T-helper 1 cell (primary cell): ENCODE measurements at places on chromosomes 7 and 10.
A peak's percentile ranks its signal among the peaks of the same experiment; 100 is the strongest.

DNA sequence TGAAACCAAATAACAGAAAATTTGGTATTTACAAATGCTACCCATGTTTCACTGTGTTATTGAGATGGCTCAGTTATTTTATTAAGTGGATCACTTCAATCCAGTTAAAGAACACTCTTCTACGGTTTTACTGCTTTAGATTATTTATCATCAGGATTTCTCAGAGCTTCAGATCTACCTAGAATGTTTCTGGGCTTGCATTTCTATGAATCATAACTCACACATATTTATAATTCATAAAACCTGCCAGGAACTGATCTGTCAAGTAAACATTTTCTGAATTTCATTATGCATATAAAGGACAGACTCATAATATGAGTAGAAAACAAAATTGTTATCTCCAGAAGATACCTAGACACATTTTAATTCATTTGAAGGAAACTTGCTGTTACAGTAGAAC is 1172.3 kb upstream of the LRRTM3 start:
- no peak for DNase-seq

DNA sequence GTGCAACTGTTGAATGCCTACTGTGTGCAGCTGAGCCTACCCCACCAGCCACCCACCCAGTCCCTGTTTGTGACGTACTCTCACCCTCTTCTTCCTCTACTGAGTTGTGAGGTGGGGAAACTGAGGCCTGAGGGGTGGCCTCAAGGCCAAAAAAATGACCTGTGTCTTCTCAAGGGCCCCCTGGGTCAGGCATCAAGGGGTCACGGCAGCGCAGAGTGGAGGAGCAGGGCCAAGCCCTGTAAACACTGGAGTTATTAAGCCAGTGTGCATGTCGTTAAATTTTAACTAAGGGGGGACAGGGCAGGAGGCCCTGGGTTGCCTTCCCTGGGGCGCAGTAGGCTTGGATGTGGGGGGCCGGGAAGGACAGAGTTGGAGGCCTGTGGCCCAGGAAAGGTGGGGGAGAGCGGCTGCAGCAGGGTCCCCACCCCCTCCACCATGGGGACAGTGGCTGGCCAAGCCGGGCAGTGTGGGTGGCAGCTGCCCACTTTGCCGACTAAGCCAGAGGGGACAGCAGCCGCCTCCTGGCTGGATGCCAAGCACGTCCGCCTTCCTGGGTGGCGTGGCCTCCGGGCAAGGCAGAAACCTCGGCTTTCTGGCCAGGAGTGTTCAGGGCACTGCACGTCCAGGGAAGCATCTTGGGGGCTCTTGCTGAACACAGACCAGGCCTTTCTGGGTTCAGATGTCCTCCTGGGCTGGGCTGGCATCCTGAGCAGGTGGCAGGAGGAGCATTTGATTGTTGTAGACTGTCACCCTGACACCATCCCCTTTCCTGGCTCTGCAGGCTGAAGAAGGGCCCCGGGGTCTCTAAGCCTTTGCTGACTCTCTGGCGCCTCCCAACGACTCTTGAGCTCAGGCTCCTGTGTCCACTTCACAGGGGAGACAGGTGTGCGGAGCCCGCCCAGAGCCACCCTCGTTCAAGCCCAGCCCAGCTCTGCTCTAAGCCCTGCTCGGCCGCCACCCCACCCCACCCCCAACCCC is 1.9 kb downstream of the SLC29A4 start:
- DNase-seq, result no peak

DNA sequence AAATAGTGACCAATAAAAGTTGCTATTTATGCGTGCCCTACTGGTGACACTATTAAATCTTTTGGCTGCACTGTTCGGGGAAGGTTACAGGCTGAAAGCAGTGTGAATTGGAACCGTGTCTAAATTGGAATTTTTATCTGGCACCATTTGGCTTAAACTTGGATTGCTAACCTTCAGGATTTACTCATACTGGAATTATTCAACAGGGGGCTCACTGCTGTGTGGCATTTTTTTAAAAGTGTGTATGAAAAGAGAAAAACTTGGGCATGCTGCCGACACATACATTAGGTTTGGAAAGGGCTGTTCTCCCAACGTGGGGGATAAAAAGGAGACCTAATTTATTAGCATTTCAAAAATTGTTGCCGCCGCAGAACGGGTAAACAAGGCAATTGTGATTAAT is 537.9 kb upstream of the MGMT start:
- no peak for DNase-seq

DNA sequence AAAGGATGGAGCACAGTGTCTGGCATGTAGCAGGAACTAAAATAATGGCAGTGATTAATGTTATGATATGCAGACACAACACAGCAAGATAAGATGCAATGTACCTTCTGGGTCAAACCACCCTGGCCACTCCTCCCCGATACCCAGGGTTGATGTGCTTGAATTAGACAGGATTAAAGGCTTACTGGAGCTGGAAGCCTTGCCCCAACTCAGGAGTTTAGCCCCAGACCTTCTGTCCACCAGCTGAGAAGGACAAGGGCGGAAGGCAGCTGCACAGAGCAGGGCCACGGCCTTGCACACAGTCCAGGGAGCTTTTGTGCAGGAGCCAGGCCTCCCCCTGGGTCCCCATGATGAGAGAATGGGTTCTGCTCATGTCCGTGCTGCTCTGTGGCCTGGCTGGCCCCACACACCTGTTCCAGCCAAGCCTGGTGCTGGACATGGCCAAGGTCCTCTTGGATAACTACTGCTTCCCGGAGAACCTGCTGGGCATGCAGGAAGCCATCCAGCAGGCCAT is at the start of gene RBP3:
Gene RBP3, plus strand, starts transcription at position 226 of the 514 bp plus-strand sequence. Its CDS starts 122 bp downstream, at position 348.
- DNase-seq, result no peak

- DNase-seq, result peak; percentile 20
Measured at GRCh38 chr7:93245525-93246432, 13.6 kb downstream of the VPS50 start.

GRCh38 chr7:1377111-1377909 is 82.0 kb downstream of the MICALL2 start:
- no peak for DNase-seq

- no peak for DNase-seq
Measured at GRCh38 chr10:127757033-127757432, 20.0 kb downstream of the FOXI2 start.

DNA sequence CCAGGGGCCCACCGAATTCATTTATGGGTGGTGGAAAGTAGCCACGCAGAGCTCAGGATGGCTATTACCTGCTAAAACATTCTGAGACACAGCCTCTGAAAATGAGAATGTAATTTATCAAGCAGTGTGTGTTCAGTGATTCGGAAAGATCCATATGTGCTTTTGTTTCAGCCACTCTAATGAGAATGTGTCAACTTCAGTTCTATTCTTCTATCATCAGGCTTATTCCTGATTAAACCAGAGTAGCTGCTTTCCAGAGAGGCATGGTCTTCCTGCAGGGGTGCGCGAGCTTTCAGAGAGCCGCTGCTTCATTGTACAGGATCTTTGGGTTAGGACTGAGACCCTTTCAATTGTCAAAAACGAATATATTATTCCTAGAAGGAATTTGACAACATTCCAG is 167.6 kb downstream of the OTUD1 start:
- no peak for DNase-seq

GRCh38 chr10:125037145-125037877 is 95.4 kb downstream of the ZRANB1 start:
- no peak for DNase-seq

- DNase-seq, result no peak
Measured at GRCh38 chr10:98815039-98815885, 368.5 kb upstream of the HPS1 start.

- no peak for DNase-seq
Measured at GRCh38 chr10:114604357-114605130, 53.5 kb downstream of the ABLIM1 start.

DNA sequence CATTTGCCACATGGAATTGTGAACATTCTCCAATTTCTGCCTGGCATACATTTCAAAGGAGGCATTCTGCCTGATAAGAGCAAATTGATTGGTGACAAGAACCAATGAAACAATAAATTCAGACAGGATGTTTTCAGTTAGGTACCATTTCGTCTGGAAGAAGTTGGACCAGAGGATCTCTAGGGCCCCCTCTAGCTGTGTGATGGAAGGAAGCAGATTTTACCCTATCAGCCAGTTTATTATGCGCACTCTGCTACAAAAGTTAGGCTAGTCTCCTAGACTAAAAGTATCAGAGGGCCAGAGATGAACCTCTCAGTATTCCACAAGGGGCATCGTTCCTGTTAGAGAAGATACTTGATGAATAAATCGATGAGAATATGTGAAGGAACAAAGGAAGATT is 118.0 kb downstream of the BUB3 start:
- DNase-seq, result no peak

DNA sequence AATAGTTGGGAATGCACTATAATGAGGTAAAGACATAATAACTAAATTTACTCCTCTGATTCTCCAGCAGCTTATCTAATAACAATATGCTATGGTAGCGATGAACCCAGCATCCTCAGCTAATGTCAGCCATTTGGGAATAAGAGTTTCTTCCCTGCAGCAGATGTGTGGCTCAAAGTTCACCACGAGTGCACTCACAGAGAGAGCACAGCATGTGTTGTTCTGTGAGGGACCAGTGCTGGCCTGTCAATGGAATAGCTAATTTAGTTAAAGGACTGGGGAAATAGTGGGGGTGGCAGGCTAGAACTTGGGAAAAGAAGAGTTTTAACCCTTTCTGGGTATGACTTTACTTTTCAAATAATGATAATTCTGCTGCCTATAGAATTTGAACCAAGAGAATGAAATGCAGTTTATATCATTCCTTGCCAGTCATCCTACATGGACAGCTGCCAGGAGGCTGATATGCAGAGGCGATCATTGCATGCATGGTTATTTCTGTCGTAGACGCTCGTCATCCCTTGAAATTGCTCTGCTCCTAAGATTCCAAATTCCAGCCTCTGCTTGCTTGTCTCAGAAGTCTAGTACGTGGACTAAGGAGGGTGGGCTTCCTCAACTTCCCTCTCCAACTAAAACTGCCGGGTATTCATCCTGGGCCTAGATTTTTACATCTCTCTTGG is 355.6 kb downstream of the RNLS start:
- DNase-seq, result no peak

DNA sequence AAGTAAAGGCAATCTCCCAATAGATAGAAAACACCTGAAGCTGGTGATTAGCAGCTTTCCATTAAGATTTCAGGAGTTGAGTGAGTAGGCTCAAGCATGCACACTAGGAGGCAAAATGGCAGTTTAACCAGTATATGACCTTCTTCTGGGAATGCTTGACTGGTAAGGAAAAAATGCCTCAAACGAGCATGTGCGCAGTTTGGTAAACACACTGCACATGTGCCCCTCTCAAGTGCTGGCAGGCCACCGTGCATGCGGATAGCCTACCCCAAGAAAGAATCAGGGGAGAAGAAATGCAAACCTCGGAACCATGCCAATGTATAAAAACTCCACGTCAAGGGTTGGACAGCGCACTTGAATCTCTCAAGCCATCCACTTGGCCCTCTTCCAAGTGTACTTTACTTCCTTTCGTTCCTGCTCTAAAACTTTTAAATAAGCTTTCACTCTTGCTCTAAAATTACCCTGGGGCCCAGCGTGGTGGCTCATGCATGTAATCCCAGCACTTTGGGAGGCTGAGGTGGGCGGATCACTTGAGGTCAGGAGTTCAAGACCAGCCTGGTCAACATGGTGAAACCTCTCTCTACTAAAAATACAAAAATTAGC is 98.8 kb upstream of the CDK1 start:
- DNase-seq, result no peak

- no peak for DNase-seq
Measured at GRCh38 chr7:76202666-76203030, 952 bp downstream of the SRRM3 start.

DNA sequence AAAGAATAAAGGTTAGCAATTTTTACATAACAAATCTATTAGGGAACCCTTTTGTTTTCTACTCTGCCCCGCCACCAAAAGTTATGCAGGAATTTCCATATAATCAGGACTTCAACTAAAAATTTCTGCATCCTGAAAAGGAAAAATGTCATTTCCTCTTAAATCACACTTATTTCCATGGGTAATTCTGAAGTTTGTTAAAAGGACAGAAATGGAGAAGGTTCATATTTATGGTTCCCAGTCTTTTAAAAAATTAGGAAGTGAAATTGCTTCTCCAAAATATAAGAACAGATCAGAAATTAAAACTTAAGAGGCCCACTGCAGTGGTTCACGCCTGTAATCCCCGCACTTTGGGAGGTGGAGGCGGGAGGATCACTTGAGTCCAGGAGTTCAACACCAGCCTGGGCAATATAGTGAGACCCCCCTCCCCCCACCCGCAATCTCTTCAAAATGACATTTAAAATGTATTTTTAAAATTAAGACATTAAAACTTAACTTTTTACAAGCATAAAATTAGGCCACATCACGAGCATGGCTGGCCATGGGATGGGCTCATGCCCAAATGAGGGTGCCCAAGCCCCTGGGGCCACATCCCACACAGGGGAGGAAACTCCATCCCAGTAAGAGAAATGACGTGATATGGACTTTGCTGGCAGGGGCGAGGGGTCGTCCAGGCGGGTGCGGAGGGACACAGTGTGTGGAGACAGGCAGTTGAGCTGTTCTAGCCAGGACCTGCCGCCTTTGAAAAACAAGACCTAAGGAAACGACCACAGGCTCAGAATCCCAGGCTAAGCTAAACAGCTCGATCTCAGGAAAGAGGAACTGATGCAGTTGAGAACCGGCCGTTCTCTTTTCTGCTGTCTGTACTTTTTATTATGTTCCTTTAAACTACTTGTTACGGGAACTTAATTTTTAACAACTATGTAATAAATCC is 51.3 kb upstream of the NFE2L3 start:
- no peak for DNase-seq

DNA sequence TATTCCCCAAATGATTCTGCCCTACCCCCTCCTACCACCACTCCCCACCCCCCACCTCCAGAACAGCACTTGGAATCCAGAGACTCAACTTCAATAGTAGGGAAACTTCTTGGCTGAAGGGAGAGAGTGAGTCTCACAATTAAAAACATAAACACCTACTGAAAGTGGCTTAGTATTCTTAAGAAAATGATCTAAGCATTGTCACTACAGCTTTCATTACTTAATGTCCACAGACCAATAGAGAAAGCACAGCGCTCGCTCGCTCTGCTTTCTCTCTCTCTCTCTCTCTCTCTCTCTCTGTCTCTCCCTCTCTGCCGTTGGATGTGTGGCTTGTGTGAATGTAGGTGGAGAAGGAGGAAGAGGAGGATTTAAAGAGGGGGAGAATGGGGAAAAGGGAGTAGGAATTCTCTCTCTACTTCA is 1.5 kb upstream of the SEMA3A start:
- DNase-seq, result no peak

DNA sequence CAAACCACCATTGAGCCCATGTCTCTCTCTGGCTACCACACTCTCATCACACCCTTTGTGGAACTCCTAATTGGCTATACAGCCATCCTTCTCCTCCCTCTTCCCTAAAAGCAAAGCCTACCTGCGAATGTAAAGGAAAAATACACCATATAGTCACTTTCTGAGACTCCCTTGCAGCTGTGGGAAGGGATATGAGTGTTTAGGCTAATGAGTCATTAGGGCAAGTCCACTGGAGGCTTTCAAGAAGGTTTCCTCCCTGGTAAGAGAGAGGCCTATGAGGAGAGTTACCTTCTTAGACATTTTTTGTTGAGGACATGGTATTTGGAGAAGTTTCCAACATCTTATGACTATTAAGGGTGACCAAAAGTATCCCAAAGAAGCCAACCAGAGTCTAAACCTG is 4.1 kb upstream of the TMEM243 start:
- DNase-seq, result no peak
